ENCODE measurements at places on chromosomes 3 and 15.

DNA sequence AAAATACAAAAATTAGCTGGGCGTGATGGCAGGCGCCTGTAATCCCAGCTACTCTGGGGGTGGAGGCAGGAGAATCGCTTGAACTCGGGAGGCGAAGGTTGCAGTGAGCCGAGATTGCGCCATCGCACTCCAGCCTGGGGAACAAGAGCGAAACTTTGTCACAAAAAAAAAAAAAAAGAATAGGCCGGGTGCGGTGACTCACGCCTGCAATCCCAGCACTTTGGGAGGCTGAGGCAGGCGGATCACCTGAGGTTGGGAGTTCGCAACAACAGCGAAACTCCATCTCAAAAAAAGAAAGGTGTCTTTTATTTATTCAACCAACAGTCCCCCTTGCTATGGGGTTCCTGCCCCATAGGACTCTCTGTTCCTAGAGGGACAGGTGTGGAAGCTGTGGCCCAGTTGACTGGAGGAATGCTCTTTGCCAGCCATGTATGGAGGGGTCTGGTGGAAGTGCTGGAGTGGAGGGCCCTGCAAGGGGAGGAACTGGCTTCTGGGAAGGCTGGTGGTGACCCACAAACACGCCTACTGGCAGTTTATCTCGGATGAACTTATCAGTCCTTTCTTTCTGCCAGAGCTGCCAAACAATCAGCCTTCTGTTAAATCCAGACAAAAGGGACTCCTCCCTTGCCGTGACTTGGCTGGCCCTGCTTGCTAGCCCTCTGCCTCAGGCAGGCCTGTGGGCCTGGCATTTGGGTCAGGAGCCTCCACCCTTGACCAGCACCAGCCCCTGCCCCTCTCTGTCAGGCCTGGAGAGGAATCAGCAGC lies 4.6 kb upstream of the DAG1 start:
- no peak for DNase-seq

- DNase-seq: no peak
Observed at GRCh38 chr3:14911651-14912050, 35.7 kb upstream of the NR2C2 start.

- DNase-seq: no peak
Observed at GRCh38 chr3:56193519-56193918, 274.7 kb downstream of the ERC2 start.

GRCh38 chr3:146218880-146219866 lies 31.7 kb downstream of the PLSCR4 start:
- DNase-seq: no peak

- DNase-seq: no peak
Observed at GRCh38 chr3:138921316-138922292, 25.3 kb downstream of the FOXL2 start.

DNA sequence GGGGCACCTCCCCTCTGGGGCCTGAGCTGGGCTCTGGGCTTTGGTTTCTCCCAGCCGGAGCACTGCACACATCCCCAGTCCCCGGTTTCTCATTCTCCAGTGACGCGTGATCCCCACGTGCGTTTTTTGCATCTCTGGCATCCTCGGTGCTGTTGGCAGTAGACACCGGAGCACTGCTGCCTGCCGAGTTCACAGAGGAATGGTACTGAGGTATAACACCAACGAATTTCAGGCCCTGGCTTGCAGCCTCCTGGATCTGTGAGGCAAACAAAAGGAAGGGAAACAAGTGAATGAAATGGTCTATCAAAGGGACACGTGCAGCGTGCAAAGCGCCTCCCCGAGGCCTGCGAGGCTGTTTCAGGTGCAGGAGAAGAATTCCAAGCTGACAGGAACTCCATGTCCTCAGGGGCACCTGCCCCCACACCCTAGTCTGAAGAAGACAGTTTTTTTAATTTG lies 112.9 kb downstream of the OXNAD1 start:
- no peak for DNase-seq

- no peak for DNase-seq
Observed at GRCh38 chr15:60865507-60865906, 363.6 kb downstream of the RORA start.

- no peak for DNase-seq
Observed at GRCh38 chr15:74712311-74712710, 13.0 kb downstream of the CYP1A1 start.

DNA sequence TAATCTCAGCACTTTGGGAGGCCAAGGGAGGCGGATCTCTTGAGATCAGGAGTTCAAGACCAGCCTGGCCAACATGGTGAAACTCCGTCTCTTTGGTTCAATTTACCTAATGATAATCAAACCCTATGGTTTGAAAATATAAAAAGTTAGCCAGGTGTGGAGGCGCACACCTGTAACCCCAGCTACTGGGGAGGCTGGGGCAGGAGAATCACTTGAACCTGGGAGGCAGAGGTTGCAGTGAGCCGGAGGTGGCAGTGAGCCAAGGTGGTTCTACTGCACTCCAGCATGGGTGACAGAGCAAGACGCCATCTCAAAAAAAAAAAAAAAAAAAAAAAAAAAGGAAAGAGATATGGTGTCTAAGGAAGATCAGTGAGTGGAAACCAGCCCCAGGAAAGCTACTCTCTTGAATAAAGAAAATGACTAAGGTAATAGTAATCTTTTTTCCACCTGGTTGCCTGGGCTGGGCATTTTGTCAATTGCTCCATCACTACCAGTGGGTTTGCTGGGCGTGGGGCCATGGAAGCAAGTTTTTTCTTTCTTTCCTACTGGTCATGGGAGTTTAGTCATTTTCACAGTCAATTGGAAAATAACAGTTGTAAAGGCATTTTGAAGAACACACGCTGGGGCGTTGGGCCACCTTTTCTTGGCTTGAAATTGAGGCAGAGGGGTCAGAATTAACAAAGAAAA lies 387.6 kb upstream of the RGMA start:
- no peak for DNase-seq

GRCh38 chr15:52136442-52136980 lies 23.9 kb upstream of the BCL2L10 start:
- DNase-seq: no peak

- DNase-seq: no peak
Observed at GRCh38 chr3:101128001-101128400, 134.8 kb upstream of the ABI3BP start.

DNA sequence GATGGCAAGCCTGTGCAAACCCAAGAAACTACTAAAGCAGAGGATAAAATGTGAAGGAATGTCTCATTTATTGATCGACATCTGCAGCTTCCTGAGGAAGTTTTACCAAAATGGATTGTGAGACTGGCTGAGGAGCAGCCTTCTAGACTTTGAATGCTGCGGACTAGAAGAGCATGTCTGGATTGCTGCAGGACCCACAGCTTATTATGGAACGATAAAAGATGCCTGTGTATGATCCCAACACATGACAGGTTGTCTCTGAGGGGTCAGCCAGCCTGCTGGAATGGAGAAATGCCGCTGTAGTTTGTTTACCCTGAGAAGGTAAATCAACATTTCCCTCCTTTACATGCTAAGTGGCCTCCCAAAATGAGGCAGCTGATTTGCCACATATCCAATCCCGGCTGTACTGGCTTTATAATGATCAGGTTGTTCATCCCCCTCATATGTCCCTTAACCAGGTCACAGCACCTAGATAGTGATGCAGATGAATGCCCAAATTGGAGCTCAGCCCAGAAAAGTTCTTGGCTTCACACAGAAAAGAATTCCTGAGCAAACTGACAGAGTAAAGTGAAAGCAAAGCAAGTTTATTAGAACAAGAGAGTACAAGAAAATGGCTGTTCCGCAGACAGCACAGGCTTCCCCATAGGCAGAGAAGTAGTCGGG lies 63.9 kb downstream of the IL12A start:
- no peak for DNase-seq

DNA sequence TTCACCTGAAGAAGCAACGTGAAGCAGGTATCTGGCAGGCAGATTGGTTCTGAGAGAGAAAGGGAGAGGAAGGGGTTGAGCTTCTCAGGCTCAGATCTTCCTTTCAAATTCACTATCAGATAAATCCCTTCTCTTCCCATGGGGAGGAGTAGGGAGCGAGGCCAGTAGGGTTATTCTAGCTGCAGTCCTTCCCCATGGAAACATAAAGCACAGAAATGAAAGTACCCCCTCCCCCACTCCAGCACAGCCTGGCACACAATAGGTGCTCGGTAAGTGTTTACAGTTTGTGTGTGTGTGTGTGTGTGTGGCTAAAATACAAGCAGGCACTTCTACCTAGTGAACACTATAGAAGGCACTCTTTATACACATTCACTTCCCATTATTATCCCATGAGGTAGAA lies 20.8 kb upstream of the VPS8 start:
- DNase-seq: no peak

- DNase-seq: no peak
Observed at GRCh38 chr15:26660241-26660640, 112.6 kb downstream of the GABRB3 start.

GRCh38 chr3:141063831-141064230 lies 12.7 kb downstream of the SPSB4 start:
- no peak for DNase-seq
